AG09319 (cell line): ENCODE measurements at places on chromosomes 2 and 18.

DNA sequence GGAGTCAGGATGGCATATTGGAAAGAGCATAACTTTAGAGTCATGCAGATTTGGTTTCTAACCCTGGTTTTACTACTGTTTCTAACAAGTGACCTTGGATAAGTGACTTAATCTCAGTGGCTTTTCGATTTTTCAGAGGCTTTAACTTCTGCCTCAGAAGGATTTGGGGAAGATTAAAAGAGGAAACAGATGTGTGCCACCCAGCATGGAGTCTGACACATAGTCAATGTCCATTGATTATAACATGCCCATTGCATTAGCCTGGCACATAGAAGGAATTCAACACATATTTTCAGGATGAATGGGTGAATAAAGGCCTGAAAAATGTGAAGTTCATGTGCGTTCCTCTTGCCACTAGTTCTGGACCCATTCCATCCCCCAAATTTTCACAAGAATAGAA is 438.2 kb downstream of the EPHA4 start:
- DNase-seq: no peak

GRCh38 chr2:235811446-235812184 is 317.8 kb downstream of the AGAP1 start:
- no peak for DNase-seq

GRCh38 chr18:30709595-30709994 is 332.9 kb downstream of the DSC3 start:
- no peak for DNase-seq

DNA sequence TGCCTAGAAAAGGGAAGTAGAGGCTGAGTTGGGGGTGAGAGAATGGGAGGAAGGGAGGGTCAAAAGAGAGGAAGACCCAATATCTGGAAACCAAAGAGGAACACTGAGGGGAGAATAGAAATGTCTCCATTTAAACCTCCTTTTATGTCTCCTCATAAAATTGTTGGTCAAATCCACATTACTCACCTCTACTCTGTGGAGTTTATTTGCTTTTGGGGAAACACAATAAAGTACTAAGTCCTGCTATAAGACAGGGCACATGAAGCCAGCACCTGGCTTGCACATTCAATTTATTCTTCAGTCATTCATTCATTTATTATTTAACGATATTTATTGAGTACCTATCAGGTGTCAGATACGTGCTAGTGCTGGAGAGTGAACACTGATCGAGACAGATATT is 60.3 kb upstream of the NFE2L2 start:
- DNase-seq: no peak

DNA sequence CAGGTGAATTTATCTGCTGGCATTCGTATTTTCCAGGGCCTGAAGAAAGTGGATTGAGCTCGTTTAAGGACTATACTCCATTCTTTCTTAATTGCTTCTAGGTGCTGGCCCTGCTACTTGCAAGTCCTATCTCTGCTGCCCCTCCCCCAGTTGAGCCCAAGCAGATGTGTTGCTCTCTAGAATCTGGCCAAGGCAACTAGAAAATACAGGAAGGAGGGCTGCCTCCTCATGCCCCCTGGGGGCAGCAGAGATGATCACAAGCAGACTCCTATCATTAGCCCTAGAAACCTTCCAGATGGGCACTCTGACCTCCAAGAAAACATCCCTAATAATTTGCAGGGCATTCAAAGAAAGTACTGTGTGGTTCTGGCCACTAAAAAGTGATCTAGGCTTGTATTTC is 72.5 kb upstream of the CYP26B1 start:
- DNase-seq: no peak

- no peak for DNase-seq
Measured at GRCh38 chr18:52764316-52764715, 424.3 kb downstream of the DCC start.
